ENCODE measurements at places on chromosomes 11 and 22.

DNA sequence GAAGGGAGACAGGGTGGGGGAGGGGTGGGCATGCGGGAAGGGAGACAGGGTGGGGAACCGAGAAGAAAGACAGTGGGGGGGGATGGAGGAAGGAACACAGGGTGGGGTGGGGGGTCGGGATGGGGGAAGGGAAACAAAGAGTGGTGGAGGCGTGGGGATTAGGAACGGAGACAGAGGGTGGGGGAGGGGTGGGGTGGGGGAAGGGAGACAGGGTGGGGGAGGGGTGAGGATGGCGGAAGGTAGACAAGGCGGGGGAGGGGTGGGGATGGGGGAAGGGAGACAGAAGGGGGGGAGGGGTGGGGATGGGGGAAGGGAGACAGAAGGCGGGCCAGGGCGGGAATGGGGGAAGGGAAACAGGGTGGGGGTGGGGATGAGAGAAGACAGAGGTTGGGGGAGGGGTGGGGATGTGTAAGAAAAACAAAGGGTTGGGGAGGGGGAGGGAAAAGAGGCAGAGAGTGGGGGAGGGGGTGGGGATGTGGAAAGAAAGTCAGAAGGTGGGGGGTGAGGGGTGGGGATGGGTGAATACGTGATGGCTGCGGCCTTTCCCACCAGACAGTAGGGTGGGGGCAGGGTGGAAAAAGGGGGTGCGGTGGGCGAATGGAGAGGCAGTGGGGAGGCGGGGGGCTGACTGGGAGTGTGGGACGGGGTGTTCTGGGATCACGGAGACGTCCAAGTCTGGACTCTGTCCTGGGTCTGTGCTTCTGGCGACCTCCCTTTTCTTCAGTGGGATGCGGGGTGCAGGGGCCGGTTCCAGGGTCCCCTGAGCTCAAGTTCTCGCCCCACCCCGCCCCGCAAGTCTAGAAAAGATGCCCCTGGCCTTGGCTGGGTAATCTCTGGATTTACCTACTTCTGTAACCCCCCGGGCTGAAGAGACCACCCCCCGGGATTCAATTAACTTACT is 744 bp downstream of the PRAME start:
- DNase-seq = no peak

- DNase-seq = no peak
These were observed 1.6 kb downstream of the DEAF1 start for GRCh38 chr11:693415-693831.

GRCh38 chr11:5541427-5541826 is 6.9 kb downstream of the OR52H1 start:
- no peak for DNase-seq

DNA sequence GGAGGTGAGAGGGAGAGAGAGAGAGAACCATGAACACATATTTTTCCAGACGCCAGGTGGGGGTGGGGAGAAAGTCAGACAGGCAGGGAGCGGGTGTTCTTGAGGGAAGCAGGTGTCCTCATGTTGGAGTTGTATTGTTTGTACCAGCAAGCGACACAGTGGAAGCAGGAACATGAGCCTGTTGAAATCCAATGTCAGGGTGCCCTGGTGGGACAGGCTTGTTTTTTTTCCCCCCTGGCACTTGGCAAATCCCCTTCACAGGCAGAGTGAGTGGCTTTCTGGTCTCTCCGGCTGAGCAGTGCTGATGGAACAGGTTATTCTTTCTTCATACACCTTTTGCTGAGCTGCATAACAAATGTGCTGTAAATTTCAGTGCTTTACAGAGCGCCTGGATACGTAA is 125.6 kb downstream of the GRIK4 start:
- DNase-seq = no peak

DNA sequence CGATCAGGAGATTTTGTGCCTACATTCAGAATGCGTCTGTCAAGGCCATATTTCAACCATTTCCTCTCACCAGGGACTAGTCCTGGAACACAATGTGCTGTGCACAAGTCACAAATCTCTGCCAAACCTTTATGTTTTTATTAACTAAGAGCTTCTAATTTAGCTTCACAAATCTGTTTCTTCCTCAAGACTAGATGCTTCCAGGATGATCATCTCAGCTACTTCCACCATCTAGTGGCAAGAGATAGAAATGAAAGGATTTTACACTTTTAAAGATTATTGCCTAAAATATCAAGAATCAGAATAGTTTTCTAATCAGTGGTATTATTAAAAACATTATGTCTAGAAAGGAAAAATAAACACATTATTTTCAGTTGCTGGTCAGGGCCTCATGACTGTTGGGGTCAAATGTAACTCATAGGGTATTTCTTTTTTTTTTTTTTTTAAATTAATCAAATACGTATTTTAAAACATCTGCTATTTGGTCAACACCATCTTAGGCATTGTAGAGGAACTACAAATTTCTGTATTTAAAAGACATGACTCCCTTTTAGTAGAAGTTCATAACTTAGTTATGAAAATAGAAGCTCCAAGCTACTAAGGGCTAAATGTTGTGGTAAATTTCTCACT is 1102.6 kb downstream of the DLG2 start:
- DNase-seq = peak; percentile 69

GRCh38 chr11:66973956-66974580 is 1.0 kb upstream of the C11orf86 start:
- no peak for DNase-seq

GRCh38 chr11:101397979-101398378 is 185.8 kb downstream of the TRPC6 start:
- DNase-seq = no peak

GRCh38 chr11:86246293-86246675 is 1.7 kb downstream of the EED start:
- DNase-seq = no peak
